ENCODE measurements at places on chromosomes 6 and 20.

GRCh38 chr20:51700809-51701285, 67.3 kb downstream of the ATP9A start:
- DNase-seq = peak; percentile 86

GRCh38 chr6:149627672-149628071, 20.8 kb downstream of the KATNA1 start:
- DNase-seq = no peak

GRCh38 chr6:124970763-124971162, 8.5 kb downstream of the RNF217 start:
- DNase-seq = no peak

- DNase-seq = no peak
Measured at GRCh38 chr6:143971482-143972205, 36.4 kb downstream of the PLAGL1 start.

GRCh38 chr6:151289399-151290007, 49.7 kb downstream of the AKAP12 start:
- no peak for DNase-seq

GRCh38 chr6:53492860-53493634, 51.9 kb downstream of the GCLC start:
- no peak for DNase-seq

- DNase-seq = peak; percentile 46
Measured at GRCh38 chr6:41757931-41758640, 10.9 kb upstream of the PGC start.

DNA sequence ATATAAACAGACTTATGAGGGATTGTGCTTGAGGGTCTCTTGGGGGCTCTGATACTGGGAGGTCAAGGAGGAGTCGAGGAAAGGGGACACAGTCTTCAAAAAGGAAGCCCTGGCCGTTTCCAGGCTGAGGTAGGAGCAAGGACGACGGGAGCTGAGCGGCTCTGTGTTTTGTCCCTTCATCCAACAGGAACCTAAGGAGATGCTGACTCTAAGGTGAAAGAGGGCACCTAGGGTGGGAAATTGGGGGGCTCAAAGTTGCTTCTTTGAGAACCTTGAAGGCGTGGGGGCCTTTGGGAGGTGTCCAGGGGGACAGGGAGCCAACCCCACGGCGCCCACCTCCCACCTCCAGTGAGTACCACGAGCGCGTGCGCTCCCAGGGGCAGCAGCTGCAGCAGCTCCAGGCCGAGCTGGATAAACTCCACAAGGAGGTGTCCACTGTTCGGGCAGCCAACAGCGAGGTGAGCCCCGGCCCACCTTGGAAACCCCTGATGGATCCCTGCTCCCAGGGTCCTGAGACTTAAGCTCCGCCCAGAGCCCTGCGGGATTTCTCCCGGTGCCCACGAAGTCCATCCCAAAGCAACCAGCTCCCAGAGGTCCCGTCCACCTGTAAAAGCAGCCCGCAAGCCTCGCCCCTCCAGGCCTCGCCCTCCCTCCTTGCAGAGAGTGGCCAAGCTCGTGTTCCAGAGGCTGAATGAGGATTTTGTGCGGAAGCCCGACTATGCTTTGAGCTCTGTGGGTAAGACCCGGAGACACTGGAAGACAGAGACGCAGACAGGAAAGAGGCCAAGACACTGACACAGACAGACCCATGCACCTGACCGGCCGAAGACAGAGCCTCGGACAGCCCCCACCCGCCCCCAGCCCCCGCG, 2.9 kb downstream of the SPAG4 start:
- DNase-seq = peak; percentile 69

All from osteoblast (primary cell).